ENCODE measurements at places on chromosomes 12 and 14.

DNA sequence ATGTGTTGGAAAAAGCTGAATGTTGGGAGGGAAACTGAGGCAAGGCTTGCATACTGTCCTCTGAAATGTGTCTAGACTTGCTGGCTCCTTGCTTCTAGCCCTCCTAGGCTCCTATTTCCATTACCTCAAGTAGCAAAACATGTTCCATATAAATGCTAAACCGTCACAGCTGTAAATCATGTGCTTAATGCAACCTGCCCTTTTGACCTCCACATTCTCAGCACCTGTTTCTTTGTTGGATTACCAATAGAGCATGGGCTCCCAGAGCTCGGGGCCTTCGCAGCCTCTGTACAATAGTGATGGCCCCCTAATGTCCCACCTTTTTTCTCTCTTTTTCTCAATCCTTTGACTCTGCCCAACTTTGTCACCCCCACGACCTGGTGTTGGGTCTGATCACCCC is 23.3 kb downstream of the RERGL start:
- no peak for DNase-seq

- no peak for DNase-seq
Measured at GRCh38 chr14:59407246-59408010, 57.8 kb downstream of the GPR135 start.

GRCh38 chr12:86711731-86712130 is 455.5 kb upstream of the MGAT4C start:
- no peak for DNase-seq

DNA sequence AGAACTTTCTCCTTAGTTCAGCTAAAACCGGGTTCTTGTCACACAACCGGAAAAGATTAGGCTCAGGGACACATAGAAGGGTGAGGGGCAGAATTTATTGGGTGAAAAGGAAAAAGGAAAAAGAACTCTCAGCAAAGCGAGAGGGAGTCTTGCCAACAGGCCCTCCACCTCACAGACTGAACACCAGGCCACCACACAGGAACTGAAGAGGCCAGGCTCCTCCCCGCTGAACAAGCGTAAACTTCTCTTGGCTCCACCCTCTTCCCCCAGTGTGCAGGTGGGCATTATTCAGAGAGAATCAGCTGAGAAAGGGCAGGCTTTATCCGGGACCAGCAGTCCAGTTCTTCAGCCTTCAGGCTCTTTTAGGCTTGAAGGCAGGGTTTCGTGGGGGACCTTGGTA is 125.6 kb upstream of the FGD4 start:
- DNase-seq = peak; percentile 59

DNA sequence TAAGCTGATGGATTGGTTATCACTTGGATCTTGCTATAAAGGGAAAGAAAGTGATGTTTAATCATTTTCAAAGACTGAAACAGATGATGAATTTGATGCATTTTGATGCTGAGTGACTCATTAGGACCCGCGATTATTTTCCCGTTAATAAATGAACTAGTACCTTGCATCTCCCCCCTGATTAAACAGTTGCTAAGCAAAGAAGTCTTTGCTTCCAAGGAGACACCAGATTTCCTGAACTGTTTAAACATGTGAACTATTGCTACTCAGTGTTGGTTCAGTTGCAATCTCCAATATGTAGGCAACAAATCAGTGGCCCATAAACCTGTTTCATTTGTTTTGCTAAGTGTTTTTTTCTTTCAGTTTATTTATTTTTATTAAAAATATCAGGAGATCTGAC is 375.2 kb downstream of the AACS start:
- no peak for DNase-seq

- no peak for DNase-seq
Measured at GRCh38 chr12:712172-712863, 40.1 kb upstream of the WNK1 start.

DNA sequence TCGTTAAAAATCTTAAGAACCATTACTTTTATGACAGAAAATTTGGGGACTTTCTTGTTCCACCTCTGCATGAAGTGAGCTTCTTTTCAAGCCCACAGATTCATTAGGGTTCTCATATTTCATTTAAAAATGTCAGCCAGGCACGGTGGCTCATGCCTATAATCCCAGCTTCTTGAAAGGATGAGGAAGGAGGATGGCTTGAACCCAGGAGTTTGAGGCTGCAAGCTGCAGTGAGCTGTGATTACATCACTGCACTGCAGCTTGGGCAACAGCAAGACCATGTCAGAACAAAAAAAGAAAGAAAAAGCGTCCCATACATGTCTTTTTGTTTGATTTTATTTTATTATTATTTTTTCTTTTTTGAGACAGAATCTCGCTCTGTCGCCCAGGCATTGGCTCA is 43.4 kb upstream of the ATF1 start:
- DNase-seq = no peak

GRCh38 chr14:67285876-67286452 is 44.7 kb downstream of the PALS1 start:
- no peak for DNase-seq

DNA sequence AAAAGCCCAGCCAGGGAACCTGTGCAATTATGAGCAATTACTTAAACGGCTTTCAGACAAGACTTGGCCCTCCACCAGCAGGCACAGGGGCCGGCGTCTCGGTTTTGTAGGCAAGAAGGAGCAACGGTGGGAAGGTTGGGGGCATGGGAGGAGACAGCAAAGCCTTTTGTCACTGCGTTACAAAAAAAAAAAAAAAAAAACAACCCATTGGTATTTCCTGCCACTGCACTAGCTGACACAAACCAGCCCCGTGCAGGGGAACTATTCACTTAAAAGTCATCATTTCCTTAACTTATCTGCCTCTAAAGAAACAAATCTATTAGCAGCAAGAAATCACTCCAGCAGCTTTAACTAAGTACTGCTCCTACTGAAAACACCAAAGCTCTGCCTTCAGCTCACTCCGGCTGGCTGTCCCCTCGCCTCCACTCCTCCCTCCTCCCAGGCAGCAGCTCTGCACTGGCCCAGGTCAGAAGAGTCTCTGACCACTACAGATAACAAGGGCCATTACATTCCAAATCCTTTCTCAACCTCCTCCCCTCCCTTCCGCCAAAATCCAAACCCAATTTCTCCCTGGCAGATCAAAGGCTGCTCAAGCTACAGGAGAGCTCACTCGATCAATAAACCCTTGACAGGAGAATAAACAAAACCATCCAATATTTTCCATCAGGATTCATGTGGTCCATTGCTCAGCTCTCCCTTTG is 105.2 kb upstream of the CDKN3 start:
- DNase-seq = no peak

GRCh38 chr14:53375599-53375998 is 222.5 kb upstream of the DDHD1 start:
- no peak for DNase-seq

GRCh38 chr12:101695706-101696105 is 1.7 kb upstream of the CHPT1 start:
- no peak for DNase-seq

DNA sequence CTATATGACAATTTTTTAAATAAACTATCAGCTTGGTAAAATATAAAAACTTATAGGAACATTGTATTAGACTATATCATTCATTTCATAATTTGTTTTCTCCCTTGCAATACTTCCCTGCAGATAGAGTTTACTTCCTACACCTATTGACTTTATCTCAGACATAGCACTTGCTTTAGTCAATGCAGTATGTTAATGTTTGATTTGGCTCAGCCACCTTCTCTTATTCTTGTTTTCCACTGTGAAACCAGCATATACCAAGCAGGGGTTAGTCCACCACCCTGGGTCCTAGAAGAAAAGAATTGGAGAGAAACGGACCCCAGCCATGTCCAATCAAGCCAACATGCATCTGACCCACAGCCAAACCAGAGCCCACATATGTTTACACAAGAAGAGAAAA is 10.4 kb upstream of the SOX5 start:
- no peak for DNase-seq

DNA sequence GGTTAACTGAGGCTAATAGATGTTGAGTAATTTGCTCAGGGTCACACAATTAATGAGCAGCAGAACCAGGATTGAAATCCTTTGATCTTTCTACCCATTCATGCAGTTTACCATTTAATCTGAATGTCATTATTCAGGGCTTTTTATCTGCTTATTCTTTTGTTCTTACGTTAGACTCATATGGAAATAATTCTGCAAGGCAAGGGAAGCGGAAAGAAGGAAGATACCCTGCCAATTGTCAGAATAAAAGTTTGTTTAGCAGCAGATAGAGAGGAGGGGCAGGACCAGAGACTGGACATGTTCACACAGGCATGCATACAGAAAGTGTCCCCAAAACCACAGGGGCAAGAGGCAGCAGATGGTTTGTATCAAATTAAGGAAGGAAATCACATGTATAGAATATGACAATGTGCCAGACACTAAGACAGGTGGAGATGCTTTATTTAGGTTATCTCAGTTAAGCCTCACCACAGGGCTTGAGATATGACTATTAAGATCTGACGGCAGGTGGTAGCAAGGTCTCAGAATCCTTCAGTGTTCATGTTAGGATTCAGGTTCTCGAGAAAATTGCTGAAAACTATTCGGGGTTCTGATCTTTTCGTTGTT is 29.8 kb downstream of the BRMS1L start:
- no peak for DNase-seq

GRCh38 chr12:128727999-128728398 is 95.8 kb downstream of the SLC15A4 start:
- no peak for DNase-seq

GRCh38 chr14:68690089-68690958 is 102.5 kb downstream of the ZFP36L1 start:
- no peak for DNase-seq

GRCh38 chr14:55585854-55586253 is 5.8 kb downstream of the KTN1 start:
- DNase-seq = no peak

DNA sequence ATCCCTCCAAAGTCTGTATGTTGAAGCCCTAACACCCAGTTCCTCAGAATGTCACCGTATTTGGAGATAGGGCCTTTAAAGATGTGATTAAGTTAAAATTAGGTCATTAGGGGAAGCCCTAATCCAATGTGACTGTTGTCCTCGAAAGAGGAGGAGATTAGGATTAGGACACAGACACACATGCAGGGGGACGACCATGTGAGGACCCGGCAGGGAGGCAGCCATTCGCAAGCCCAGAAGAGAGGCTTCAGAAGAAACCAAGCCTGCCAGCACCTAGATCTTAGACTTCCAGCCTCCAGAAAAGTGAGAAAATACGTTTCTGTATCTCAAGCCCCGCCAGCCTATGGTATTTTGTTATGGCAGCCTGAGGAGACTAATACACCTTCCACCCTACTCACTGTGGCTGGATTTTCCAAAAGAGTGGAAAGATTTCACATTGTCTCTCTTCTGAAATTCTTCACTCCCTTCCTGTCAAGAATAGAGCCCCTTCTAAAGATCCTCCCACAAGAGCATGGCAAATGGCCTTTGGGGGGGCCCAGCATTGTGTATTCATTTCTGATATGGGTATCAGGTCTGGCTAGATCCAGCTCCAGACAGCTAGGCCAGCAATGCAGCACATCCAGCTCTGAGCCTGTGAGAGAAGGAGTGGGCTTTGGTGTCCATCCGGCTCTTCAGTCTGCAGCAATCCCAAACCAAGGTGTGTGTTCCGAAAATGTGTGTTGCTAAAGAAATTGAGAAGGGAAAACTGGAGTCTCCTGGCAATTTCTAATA is 15.4 kb upstream of the UBC start:
- no peak for DNase-seq

DNA sequence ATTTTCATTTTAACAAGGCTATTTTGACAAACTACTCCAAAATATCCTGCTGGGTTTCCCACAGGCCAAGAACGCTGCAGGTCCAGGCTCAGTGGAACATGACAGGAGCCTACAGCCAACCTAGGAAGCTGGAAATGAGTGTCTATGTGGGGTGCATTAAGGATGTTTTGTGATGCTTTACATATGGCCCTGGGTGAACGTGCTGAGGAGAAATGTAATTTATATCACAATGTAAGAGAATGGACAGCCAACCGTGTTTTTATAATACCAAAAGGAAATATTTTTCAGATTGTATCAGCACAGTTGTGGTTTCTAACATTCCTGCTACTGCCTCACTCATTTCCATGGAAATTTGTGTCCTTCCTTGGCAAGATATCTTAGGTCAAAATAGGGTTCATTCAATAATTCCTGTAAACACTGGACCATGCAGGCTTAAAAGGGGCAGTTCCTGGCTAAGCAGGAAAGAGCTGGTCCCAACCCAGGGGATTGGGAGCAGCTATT is 51.5 kb downstream of the ST8SIA1 start:
- DNase-seq = no peak

GRCh38 chr14:63203618-63204406 is 431 bp upstream of the RHOJ start:
- no peak for DNase-seq

- no peak for DNase-seq
Measured at GRCh38 chr12:103269946-103270345, 225.8 kb downstream of the C12orf42 start.

DNA sequence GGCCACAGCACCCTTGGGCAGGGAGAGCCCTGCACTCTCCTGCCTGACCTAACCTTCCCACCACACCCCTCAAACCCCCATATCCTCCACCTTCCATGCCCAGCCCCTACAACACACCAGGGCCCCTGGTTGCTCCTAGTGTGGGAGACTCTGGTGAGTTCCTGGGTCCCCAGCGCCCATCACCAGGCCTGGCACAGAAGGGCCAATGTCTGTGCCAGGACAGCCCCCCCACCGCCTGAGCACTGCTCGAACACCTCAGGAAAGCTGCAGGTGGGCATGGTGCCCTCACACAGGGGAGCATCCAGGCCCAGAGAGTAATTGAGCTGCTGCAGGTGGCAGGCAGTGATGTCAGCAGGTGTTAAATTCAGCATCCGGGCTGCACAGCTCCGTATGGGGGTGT is 15.2 kb downstream of the ADCY6 start:
- no peak for DNase-seq

- DNase-seq = no peak
Measured at GRCh38 chr14:101605836-101606235, 44.5 kb downstream of the DIO3 start.

GRCh38 chr14:92616178-92616577 is 102.6 kb downstream of the RIN3 start:
- DNase-seq = no peak

DNA sequence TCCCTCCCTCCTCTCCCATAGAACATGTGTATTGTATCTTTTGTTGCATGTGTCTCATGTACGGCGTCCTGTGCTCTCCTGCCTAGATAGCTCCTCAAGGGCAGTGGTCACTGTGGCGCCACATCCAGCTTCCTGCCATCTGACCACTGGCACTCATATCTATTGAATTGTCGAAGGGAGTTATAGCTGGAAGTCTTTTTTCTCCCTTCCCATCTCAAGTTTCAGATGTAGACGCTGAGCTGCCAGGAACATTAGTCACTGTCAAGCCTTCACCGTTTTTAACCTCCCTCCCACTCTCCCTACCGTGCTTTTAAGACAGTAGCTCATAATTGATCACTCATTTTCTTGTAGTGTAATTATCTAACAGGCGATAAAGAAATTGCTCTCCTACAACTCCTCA is 33.0 kb downstream of the MTHFD1 start:
- DNase-seq = no peak

DNA sequence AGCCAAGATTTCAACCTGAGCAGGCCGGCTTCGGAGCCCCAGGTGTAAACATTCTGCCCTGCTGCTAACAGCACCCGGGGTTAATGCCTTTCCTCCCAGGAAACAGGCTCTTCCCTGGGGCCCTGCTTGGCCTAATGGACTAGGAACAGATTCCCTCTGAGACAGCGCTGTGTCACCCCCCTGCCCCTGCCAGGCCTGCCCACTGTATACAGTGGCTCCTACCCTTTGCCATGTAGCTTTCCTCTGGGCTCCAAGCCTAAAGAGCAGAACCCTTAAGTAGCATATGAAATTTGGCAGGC is 28.3 kb upstream of the BCDIN3D start:
- no peak for DNase-seq

- DNase-seq = no peak
Measured at GRCh38 chr12:63805704-63806672, 26.3 kb downstream of the RXYLT1 start.

GRCh38 chr12:52942066-52942900 is 6.6 kb upstream of the KRT18 start:
- no peak for DNase-seq
